ENCODE measurements at places on chromosomes 7 and 10. TPM values are rescaled to one million over a fixed set of nuclear protein-coding genes. Genes with fewer than 3 reads are reported as not detected.

- no peak for DNase-seq
These were observed 754.6 kb downstream of the AUTS2 start for GRCh38 chr7:70352906-70353305.

DNA sequence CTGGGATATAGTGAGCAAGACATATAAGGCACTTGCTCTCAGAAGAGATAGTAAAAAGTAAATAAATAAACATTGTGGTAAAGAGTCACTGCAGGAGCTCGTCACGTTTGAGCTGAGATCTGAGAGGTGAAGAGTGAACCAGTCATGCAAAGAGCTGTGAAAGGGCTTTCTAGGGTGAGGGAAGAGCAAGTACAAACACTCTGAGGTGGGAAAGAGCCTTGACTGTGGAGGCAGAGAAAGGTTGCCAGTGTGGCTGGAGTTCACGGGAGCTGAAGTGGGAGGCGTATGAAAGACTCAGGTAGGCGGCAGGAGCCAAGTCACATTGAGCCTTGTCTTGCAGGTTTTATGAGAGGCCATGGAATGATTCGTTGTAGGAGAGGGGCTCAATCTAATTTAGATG, 141.0 kb downstream of the C1GALT1 start:
- no peak for DNase-seq

DNA sequence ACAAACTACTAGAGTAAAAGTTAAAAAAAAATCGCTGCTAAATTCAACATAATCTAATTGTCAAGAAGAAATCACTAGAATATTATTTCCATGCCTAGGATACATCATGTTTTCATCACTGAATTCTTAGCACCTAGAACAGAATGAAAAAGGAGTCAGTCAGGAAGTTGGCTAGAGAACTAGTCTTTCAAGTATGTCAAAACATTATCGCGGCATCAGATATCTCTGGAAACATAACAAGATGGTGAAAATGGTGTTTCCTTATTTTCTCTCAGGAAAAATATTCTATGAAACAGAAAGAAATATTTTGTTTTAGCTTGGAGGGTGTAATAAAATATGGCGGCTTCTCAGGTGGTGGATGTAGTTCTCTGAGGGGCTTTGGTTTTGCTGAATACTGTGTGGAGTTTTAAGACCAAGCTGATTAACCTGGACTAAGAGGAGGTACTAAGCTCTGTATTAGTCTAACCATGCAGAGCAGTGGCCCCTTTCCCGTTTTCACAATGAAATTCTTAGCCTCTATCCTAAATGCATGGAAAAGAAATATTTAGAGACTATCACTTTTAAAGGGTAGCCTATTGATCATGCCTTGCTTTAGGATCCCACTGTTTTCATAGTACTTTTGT, 205.6 kb downstream of the MDFIC start:
- DNase-seq = no peak

DNA sequence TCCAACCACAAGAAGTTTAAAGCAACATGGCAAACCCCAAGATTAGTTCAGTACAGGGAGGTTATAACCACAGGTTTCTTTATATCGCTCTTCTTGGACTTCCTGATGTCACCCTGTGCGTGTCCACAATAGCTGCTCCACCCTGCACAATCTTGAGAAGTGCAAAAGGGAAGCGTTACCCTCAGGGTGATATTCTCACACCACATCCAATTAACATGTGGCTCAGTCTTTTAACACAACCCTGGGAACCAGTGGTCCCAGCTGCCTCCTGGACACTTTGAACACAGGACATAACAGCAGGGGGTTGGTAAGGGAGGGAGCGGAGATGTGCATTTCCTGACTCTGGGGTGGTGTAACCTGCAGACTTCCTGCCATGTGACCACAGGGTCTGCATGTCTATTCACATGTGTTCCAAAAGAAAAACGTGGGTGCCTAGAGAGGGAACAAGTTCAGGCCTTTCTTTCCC, 64.6 kb downstream of the GSAP start:
- no peak for DNase-seq

- no peak for DNase-seq
These were observed 3.5 kb upstream of the KCNH2 start for GRCh38 chr7:150981644-150982043.

- peak; percentile 83 for DNase-seq
These were observed 655.8 kb upstream of the ANKRD30A start for GRCh38 chr10:36469585-36469984.

GRCh38 chr7:65287023-65287422, 86.6 kb upstream of the ZNF92 start:
- no peak for DNase-seq

DNA sequence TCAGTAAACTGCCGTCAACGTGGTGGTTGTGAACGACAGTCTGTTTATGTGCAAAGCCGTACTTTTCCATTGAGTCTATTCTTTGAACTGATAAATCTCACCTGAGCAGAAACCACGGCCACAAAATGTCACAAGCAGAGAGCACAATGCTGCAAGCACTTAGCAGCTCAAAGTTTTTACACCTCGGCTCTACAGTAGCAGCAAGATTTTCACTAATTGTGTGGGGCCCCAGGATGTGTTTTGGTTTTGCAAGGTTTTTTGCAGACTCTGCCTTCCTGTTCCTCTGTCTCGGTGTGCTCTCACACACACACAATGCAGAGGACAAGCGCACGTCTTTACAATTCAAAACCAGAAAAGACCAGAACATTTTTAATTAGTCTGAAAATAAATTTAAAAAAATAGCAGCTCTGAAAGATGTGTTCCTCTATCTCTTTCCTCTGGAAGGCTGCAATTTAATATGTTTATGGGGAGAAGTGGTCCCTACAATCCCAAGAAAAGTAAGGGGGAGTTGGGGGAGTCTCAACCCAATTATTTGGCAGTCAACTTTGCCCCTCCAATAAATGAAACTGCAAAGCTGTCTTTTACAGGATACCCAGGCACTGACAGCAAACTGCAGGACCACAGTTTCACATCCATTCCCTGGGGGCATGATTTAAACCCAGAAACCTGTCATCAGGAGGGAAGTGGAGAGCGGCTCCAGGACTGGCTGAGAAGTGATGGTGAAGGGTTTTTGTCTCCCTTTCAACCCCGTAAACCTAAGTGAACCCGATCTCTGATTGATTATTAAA, 73.8 kb upstream of the SFMBT2 start:
- DNase-seq = no peak

DNA sequence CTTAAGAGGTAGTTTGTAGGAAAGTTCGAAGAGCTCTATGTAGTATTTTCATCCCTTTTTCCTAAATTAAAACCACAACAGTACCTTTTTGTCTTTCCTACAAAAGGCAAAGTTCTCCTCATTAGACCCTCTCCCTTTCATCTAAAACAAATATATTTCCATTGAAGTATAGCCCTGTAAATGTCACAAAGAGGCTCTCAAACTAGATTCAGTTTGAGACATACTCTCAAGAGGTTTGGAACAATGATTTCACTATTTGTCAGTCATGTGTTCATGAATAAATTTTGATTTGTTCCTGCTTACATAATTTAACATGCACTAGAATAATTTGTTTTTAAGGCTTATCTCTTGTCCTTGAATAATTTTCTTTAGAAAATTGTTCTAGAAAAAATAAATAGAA, 12.2 kb downstream of the TAS2R16 start:
- DNase-seq = no peak

- DNase-seq = no peak
These were observed 21.0 kb downstream of the IL15RA start for GRCh38 chr10:5956146-5956936.

DNA sequence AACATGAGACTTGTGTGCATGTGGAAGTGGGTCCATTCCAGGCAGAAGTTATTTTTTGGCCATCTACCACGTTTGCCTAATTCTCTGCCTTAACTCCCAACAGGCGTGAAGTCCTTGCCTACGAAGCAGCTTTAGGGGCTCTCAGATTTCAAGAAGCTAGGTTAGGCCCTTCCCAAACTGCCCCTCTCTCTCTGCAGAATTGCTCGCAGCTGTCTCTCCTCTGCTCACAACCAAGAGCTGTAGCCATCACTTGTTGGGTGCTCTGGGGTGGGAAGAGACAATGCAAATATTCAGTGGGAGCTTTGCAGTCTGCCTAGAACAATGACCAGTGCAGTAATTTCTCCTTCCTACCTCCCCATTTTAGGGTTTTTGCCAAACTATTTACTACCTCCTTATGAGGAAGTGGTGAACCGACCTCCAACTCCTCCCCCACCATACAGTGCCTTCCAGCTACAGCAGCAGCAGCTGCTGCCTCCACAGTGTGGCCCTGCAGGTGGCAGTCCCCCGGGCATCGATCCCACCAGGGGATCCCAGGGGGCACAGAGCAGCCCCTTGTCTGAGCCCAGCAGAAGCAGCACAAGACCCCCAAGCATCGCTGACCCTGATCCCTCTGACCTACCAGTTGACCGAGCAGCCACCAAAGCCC, 24.9 kb downstream of the CYP17A1 start:
- DNase-seq = no peak

- DNase-seq = no peak
These were observed 115.6 kb downstream of the GLRX3 start for GRCh38 chr10:130251766-130252165.

GRCh38 chr7:148084138-148084537, 506.4 kb upstream of the C7orf33 start:
- peak; percentile 19 for DNase-seq

DNA sequence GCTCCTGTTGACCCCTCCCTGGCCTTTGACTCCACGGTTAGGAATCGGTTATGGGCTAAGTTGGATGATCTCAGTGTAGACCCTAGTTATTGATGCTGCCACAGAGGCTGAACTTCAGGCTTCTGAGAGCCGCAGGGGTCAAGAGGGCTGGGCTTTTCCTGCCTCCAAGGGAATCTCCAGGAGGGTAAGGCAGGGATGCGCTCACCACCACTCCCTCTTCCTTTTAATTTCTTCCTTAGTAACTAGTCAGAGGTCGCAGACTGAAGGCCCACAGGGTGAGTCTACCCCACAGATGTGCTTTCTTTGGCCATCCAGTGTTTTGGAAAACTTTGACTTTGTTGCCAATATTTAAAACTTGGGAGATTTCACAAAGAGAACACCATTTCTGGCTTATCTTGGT, 151.0 kb upstream of the TCF7L2 start:
- no peak for DNase-seq

DNA sequence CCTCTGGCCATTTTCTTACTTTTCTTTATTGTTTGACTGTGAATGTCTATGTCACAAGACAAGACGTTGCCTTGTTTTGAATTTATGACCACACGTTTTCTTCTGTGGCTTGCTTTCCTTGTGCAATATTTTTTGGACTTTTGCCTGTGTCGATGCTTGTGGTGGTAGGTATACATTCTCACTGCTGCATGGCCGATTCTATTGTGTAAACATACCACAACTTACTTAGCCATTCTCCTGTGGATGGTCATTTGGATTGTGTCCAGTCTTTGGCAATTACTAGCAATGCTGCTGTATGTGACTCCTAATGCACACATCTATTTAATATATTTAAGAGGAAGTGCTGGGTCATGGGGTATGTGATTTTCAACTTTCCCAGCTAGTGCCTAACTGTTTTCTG, 18.0 kb upstream of the DLG5 start:
- peak; percentile 90 for DNase-seq

- DNase-seq = no peak
These were observed 40.4 kb downstream of the WIPI2 start for GRCh38 chr7:5230265-5231067.

DNA sequence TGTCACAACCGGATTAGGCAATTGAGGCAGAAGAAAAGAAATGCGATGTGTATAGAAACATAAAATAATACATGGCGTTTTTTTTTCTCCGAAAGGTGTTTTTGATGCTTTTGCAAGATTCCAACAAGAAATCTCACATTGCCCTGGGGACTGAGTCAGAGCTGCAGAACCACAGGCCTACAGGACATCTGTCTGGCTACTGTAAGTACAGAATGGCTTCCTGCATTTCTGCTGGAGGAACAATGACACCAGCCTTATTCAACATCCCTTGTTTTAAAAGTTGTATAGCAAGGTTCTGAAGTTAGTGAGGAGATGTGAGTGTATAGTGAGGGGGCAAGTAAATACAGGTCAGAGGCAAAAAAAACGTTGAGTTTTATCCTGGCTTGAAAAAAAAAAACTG, 256.4 kb downstream of the ABCA13 start:
- no peak for DNase-seq

DNA sequence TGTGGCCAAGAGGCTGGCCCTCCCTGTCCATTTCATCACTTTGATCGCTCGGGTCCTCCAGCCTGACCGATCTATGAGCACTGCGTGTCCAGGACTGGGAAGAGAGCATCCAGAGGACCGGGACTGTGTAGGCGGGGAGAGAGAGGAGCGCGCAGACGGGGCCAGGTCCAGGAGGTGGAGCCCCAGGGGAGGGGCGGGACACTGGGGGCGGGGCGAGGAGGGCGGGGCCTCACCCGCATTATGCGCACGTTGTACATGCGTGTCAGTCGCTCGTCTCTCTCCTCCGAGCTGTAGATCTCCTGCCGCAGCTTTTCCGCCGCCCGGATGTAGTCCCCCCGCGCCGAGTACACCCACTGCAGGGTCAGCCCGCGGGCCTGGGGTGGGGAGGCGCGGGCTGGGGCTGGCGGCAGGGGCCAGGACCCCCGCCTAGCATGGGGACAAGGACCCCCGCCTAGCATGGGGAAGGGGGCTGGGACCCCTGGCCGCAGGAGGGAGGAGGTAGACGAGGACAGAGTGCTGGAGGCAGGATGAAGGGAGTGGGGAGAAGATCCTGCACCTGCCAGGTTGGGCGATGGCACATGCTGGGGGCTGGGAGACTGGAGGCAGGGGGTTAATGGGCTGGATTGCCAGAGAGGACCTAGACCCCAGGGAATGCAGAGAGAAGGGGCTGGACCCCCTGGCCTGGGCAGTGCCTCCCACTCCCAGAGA, 14.3 kb downstream of the MOSPD3 start:
- peak; percentile 81 for DNase-seq

GRCh38 chr7:30682212-30683083, at the start of gene CRHR2:
Gene CRHR2 (minus strand): TSS chr7:30682456. CDS start chr7:30682280, 176 bp downstream.
- no peak for DNase-seq

GRCh38 chr7:128841171-128841690, 11.0 kb downstream of the FLNC start:
- no peak for DNase-seq

Gene KIAA1217
- polyA plus RNA-seq = 4.4 TPM

Gene MSS51
- polyA plus RNA-seq = 1.3 TPM

Gene FXYD4
- not detected for polyA plus RNA-seq

Gene HOXA7
- 1.7 TPM for polyA plus RNA-seq

Gene SPDYE18
- polyA plus RNA-seq = not detected

Gene CYP26A1
- 0.15 TPM for polyA plus RNA-seq

Gene SMO
- 24.7 TPM for polyA plus RNA-seq

Gene HTR7
- polyA plus RNA-seq = 0.44 TPM

Gene SPDYE11
- polyA plus RNA-seq = not detected

Gene SEC61G
- polyA plus RNA-seq = 426 TPM

Gene NKX1-2
- not detected for polyA plus RNA-seq

Data from IMR-90 (cell line).